ENCODE measurements at places on chromosomes 11 and 22. TPM values are rescaled to one million over a fixed set of nuclear protein-coding genes. Genes with fewer than 3 reads are reported as not detected.

Gene PTPRJ
- 9.7 TPM for total RNA-seq

Gene GPR83
- 2.8 TPM for total RNA-seq

Gene BATF2
- 0.79 TPM for total RNA-seq

DNA sequence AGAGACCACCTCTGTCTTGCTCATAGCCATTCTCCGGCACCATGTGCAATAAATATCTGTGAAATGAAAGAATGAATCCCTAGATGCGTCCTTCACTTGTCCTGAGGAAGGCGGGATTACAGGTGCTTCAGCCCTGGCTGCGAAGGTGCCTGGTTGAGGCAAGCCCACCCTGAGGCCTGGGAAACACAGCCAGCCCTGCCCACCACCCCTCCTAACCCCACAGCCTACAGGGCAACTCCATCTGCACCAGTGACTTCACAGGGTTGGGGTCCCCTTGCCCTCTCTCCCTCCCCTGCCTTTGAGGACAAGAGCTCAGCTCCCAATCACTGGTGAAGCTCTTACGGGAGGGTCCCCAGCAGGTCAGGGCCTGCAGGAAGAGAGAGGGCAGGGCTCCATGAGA is 17.5 kb upstream of the SCGB1A1 start:
- H3K4me3 ChIP-seq, result no peak overlapping the region
- H3K36me3 ChIP-seq, result no peaks in the 10 kb centered on the region
- H3K27me3 ChIP-seq, result no peaks in the 10 kb centered on the region
- DNase-seq, result no peak
- peaks cover 47% of the 10 kb centered on the region for H3K4me1 ChIP-seq
- no peak overlapping the region for H3K27ac ChIP-seq

Gene LRRC4C
- not detected for total RNA-seq

Measured in Caco-2 (cell line).